Activated CD8-positive, alpha-beta memory T cell treated with anti-CD3 and anti-CD28 coated beads, Interleukin-2, amount 50 U/mL, for 4 hours (primary cell): ENCODE measurements at places on chromosomes 3 and 15.

- DNase-seq = no peak
These were observed 160.5 kb downstream of the THSD4 start for GRCh38 chr15:71275566-71276335.

- DNase-seq = no peak
These were observed 101.4 kb upstream of the LRIG1 start for GRCh38 chr3:66602237-66602636.

GRCh38 chr3:102304550-102304949 lies 130.3 kb upstream of the ZPLD1 start:
- no peak for DNase-seq

DNA sequence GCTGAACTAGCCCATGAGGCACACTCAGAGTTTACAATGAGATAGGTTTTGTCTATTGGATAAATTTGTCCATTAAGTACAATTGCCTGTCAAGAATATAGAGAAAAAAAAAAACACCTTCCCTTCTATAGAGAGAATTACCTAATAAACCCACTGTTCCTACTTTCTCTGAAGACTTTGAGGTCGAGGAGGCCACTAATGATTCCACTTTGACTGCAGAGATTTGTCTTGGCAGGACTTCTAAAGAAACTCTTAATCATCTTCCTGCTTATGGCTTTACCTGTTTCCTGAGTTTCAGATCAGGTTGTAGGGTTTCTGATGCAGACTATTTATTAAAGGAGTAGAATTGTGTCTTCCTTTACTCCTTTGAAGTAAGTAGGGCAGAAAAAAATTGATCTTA lies 342.4 kb upstream of the KCNMB2 start:
- DNase-seq = no peak

GRCh38 chr3:474828-475227 lies 278.3 kb downstream of the CHL1 start:
- no peak for DNase-seq

DNA sequence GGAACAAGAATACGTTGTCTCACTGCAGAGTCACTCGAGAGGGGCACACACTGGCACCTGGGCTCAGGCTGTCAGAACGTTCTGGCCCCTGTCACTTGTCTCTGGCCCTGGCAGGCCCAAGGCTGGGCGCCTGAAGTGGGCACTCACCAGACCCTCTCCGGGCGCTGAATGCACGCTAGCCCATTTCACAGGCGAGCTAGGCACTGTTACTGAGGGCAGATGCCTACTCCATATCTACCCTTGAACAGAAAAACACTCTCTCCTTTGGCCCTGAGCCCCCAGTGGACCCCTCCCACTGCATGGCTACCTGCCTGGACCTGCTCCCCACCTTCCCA lies 42.3 kb upstream of the IQSEC1 start:
- DNase-seq = no peak

DNA sequence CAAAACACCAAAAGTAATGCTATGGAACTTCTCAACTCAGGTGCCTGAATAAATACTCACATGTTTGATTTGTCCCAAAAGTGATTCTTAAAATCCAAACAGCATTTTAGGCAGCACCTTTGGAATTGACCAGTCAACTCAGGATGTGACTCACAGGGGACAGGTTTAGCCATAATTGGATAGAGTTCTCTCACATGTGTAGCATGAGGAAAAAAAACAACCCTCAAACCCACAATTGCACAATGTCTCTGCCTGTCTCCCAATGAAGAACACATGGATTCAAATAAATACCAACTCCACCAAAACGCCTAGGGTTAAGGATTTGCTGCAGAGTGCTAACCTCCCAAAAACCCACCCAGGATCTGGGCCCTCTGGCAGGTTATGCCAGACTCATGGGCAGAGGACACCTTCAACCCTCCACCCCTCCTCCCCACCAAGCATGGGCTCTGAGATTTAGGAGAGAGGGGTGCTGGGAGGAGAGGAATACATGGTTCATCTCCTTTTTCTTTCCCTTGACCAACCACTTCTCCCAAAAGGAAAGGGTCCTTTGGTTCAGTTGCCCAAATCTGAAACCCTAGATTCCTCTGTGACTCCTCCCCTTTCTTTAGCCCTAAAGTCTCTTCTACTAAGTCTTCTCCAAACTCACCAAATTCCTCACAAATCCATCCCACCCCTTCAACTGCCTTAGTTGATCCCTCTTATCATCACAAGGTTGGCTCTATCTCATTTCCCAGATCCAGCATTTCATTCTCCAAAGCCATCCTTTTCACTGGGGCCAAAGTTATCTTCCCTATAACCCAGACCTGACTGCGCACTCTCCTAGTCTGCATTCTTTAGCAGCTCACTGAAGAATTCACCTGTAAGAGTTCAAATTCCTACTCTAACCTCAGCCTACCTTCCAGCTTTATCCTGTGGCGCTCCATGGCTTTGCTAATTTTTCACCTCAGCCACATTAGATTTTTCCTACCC lies 7.7 kb downstream of the RYK start:
- DNase-seq = no peak

DNA sequence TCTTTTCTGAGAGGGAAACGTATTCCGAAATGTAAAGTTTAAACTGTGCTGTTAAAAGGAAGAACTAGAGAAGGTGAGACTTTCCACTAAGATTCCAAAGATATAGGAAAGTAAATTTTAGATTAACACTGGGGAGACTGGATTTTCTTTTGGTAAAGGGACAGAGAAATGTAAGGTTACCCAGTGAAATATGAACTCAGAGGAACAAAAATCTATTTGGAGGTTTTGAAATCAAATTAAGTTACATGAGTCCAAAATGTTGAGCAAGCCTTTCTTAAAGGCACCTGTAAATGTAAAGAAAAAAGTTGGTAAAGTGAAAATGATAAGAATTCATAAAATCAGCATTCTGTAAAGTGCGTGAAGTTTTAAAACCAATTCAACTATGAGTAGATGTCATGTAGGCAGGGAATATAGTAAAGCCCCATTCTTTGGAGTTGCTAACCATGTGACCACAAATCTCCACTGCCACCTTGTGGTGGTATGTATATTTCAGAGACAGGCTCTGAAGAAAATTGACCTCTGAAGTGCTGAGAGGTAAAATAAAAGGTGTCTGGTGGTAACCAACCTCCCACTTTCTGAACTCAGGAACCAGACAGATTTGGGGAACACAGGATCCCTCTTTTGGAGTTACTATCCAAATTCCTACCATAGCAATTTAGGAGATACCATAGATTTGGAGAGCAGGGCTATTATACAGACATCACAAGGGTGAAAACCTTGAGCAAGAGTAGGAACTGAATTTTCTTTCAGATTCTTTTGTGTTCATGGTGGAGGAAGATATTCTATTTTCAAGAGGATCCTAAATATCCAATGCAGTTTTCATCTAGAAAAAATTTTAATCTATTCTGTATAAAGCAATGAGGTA lies 215.3 kb downstream of the ROBO2 start:
- no peak for DNase-seq

GRCh38 chr3:35519936-35520335 lies 119.4 kb upstream of the ARPP21 start:
- DNase-seq = no peak

- no peak for DNase-seq
These were observed 48.3 kb upstream of the CGNL1 start for GRCh38 chr15:57327985-57328471.

- no peak for DNase-seq
These were observed 11.7 kb downstream of the ARHGEF26 start for GRCh38 chr3:154132777-154133375.

DNA sequence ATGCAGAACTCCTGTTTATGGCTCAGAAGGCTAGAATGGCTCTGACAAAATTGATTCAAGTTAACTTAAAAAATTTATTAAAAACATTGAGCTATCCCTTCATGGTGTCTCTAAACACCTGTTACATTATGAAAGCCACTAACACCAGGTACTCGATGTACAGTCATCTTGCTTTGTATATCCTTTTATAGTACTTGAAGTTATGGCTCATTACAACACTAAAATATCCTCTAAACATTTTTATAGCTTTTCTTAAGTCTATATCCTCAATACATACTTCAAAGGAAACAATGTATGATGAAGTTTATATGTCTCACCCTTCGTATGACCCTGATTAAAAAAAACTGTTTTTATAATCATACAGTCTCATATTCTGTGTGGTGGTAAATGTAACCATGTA lies 38.2 kb downstream of the SLITRK3 start:
- no peak for DNase-seq

DNA sequence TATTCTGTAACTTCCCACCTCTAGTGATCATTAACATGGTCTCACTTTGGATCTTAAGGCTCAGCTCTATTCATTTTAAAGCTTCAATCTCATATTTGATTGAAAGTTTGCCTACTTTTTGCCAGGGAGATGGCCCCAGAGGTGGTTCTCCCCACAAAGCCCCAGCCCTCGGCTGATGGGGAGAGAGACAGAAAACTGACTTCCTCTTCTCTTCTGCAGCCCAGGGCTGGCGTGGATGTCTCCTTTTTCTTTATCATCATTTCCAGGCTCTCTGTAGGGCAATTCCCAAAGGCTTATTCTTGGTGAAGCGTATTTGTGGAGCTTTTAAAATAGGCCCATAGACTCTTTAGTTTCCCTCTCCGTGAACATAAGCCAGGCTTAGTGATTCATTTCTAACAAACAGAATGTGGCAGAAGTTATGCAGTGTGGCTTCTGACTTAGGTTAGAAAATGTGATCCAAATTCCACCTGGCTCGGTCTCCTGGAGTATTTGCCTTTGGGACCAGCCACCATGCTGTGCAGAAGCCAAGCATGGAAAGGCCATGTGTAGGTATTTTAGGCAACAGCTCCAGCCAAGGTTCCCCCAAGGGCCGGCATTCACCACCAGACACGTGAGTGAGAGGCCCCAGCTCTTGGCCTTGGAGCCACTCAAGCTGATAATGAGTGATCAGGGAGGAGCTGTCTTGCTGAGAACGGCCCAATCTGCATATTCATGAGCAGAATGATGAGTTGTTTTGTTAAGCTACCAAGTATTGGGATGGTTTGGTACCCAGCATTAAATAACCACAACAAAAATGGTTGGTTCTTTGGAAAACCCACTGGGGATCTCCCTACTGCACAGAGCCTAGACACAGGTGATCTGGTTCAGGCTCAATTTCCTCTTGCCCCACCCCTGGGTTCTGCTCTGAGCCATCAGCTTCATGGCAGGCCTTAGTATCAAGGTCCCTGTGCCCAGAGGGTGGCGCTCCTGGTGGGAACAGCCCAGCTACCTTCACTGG lies 353.2 kb upstream of the PROK2 start:
- DNase-seq = no peak

GRCh38 chr3:189773056-189773455 lies 141.9 kb downstream of the TP63 start:
- DNase-seq = no peak

- no peak for DNase-seq
These were observed 1.4 kb downstream of the VEPH1 start for GRCh38 chr3:157501863-157502262.

DNA sequence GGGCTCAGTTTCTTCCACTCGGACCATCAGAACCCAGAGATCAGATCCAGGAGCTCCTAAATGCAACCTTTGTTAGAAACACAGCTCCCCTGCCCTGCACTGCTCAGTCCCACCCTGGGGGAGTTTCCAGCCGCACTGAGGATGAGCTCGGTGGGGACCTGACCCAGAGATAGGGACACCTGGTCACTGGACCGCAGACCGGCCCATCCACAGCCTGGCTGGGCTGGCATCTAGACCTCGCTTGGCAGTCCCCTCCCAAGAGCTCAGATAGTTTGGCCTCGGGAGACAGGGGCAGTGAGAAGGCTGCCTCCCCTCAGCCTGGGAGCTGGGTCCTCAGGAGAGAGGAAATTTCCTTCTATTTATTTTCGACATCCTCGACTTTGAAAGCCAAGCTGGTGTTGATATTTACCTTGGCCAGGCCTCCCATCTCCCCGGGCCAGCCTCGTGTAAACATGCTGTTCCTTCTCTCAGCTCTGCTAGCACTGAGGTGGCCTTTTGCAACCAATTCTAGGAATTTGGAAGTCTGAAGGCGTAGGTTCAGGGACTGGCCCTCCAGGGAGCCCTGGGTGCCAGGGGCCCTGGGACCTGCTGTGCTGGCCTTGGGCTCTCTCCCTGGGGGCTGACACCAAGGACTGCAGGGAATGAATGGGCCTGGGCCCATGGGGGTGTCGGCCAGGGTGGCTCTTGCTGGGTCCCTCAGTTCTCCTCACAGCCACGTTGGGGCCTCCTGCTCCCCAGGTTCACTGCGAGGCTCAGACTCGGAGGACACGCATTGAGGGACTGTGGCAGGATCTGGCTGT lies 90.1 kb downstream of the VGLL4 start:
- no peak for DNase-seq

GRCh38 chr3:118671192-118671591 lies 363.5 kb downstream of the IGSF11 start:
- no peak for DNase-seq

- DNase-seq = no peak
These were observed 37.1 kb downstream of the EIF4E3 start for GRCh38 chr3:71688121-71688520.

DNA sequence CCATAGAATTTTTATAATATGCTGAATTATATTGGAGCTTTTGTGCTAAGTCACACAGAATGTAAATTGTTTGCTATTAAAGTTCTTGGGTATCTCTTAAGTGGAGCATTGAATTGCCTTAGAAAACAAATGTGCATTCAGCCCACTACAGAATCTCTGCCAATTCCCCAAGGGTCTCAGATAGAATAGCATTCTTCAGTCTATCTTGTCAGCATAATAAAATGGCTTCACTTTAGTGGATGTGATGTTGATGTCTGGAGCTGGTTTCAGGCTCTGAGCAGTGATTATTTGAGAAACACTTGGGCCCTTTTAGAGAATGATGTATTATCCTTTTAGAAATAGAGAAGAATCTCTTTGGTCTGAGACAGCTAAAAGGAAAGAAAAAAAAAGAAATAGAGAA lies 45.2 kb downstream of the LRCH3 start:
- no peak for DNase-seq

DNA sequence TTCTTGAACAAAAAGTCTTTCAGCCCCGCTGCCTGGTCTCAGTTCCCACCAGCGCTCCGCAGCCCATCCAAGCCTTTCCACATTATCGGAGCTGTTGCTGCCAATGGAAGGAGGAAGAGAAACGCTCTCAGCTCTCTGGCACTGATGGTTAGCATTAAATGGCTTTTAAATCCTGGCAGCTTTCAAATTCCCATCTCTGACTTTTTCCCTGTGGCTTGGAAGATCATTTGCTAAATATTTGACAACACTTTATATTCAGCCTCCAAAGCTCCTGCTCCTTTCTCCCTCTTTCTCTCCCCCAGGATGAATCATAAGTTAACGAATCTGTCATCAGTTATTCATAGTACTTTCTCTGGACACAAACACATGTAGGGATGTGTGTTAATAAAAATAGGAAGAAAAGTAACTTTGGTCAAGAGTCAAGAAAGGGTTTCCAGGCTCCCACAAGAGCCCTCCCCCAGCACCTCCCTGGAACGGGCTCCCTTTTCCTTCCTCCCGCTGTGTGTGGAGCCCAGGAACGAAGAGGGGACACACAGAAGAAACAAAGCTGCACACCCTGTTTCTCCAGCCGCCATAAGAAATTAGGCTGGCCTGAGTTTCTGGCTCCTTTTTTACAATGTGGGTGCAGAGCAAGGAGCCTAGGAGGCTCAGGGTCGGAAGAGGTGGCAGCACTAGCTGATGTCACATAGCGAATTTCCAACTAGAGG lies 47.6 kb upstream of the TSEN2 start:
- no peak for DNase-seq
